ENCODE measurements at places on chromosomes 6 and 20.

DNA sequence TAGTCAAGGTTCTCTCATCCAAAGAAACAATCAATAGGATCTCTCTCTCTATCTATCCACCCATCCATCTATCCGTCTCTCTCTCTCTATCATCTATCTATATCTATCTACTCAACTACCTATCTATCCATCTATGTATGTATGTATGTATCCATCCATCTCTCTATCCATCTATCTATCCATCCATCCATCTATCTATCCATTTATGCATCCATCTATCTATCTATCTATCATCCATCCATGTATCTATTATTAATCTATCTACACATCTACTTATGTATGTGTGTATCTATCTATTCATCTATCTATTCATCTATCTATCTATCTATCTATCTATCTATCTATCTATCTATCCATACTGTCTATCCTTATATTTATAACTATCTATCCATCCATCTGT is 99.3 kb downstream of the FNDC1 start:
- DNase-seq: no peak

DNA sequence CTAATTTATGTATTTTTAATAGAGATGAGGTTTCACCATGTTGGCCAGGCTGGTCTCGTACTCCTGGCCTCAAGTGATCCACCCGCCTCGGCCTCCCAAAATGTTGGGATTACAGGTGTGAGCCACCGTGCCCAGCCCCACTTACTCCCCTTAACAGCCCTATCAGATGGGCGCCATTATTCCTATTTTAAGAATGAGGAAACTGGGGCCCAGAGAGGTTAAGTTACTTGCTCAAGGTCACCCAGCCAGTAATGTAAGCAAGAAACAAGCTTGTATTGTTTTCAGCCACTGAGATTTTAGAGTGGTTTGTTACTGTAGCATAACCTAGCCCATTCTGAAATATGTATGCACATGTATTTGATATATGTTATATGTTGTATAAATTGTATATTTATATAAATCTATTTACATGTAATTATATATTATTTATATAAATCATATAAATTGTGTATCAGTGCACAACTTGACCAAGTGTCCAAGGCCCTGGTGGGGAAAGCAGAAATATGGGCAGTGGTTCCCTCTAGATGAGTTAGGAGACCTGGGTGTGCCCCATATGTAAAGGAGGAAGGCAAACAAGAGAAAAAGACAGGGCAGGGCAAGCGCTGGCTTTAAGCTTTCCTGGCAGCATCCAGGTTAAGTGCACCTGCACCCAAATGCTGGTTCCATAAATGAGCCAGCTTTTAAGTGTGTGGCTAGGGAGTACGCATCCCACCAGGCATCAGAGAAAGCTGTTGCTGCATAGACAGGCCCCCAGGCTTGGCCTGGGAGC is 1.2 kb upstream of the GUCA1A start:
- DNase-seq: no peak

GRCh38 chr6:118565311-118565960 is 17.3 kb downstream of the PLN start:
- DNase-seq: no peak

- no peak for DNase-seq
Measured at GRCh38 chr20:46013322-46013828, 4.7 kb downstream of the MMP9 start.

- DNase-seq: no peak
Measured at GRCh38 chr20:22729180-22729579, 144.8 kb upstream of the FOXA2 start.

DNA sequence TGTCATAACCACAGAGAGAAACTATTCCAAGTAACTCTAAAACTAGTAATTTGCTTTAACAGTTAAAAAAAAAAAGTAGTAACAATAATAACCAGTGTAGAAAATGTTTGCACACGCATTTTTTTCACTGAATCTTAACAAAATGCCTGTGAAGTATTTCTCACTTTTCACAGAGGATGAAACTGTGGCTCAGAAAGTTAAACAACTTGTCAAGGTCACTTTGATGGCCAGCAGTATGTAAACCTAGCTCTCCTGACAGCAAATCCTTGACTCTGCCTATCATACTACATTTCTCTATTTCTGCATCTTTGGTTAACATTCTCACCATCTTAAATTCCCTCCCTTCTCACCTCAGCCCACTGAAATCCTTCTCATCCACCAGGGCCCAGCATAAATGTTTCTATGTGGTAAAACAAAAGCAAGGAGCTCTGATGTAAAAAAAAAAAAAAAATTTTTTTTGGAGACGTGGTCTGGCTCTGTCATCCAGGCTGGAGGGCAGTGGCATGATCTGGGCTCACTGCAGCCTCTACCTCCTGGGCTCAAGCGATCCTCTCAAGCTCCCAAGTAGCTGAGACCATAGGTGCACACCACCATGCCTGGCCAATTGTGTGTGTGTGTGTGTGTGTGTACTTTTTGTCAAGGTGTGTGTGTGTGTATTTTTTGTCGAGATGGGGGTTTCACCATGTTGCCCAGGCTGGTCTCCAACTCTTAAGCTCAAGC is 26.1 kb upstream of the ZC3H12D start:
- no peak for DNase-seq
